ENCODE measurements at places on chromosomes 3 and 15.

GRCh38 chr3:110710603-110711002 is 361.0 kb upstream of the NECTIN3 start:
- DNase-seq = no peak

DNA sequence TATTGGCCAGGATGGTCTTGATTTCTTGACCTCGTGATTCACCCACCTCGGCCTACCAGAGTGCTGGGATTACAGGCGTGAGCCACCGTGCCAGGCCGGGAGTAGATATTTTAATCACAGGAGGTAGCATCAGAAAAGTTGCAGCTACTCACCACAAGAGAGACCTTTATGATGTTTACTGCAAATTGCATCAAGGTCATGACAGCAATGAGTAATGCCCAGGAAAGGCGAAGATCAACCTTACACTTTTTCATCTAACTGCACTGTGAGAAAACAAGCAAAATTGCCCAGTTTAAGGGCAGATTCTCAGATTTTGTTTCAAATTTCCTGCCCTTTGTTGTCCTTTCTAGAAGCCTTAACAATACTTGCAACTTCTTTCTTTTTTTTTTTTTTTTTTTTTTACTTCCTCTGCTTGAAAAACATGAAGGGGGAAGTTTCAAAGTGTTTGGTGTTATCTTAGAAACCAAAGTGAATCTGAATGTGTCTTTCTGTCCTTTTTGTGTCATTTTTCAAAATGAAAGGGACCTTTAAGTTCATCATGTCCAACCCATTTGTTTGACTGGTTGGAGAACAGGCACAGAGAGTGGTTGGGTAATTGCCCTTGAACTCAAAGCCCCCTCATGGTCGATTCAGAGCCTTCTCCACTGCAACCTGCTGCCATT is 25.0 kb downstream of the TGFBR2 start:
- no peak for DNase-seq

- peak; percentile 93 for DNase-seq
Observed at GRCh38 chr3:99579246-99579645, 59.1 kb upstream of the COL8A1 start.

- DNase-seq = no peak
Observed at GRCh38 chr3:170852324-170852723, 17.7 kb downstream of the RPL22L1 start.

DNA sequence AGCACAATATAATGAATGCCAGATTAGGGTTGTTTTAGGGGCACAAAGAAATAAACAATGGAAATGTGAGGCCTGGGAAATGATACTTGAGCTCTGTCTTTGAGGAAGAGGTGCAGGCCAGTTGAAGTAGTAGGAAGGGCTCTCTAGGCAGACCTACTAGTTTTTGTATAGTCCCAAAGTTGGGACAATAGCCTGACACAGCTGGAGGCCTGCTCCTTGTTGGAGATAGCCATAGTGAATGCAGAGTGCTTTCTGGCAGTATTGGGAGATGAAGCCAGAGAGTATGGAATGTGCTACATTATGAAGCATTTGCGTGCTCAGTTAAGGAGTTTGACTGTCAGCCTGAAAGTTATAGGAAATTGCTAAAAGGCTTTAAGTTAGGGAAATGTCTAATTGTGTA is 251.2 kb upstream of the ZPLD1 start:
- DNase-seq = no peak

GRCh38 chr15:100690032-100690794 is 87.8 kb downstream of the ASB7 start:
- no peak for DNase-seq

DNA sequence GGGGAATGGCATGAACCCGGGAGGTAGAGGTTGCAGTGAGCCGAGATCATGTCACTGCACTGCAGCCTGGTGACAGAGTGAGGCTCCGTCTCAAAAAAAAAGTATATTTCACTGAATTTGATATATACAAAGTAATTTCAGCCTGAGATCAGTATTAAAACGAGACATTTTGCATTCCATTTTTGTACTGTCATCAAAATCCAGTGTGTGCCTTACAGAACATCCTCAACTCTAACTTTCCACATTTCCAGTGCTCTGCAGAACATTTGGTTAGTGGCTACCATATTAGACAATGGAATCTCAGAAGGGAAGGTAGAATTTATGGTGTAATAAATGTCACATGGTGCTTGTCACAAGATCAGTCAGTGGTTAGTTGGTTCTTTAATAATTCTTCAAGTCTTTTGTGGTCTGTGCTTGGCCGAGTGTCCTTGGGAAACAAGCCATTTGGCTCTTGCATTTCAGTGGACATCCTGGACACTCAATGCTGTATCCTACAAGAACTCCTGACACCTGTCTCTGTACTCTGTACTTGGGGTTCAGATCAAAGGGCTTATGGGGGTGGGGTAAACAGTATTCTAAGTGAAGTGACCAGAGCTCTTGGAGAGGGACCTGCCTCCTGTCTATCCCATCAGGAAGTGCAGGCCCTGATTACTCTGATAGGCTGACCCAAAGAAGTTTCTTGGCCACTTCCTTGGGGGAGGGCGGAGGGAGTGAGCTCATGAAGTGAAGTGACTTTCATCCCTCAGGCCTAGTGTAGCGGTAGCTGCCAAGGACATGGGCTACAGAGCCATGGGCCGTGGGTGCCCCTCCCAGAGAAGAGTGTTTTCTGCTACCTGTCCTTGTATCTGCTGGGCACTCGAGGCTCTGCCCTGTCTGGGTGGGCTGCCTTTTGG is 3.7 kb downstream of the ACVR2B start:
- no peak for DNase-seq

DNA sequence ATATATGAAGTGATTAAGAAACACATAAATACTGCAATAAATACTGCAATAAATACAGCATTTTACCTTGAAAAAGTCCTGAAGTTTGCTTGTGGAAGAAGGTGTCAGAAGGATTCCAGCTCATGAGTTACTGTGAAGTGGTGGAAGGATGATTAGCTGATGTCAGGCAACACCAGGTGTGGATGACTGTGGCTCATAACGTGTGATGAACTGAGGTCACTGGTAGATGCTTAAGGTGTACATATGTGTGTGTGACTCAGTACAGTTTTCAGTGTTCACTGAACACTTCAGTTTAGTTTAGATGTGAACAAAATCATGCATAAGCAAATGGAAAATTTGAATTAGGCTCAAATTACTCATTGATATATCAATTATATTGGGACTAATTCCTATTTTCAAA is 1045.0 kb downstream of the NTRK3 start:
- DNase-seq = no peak

DNA sequence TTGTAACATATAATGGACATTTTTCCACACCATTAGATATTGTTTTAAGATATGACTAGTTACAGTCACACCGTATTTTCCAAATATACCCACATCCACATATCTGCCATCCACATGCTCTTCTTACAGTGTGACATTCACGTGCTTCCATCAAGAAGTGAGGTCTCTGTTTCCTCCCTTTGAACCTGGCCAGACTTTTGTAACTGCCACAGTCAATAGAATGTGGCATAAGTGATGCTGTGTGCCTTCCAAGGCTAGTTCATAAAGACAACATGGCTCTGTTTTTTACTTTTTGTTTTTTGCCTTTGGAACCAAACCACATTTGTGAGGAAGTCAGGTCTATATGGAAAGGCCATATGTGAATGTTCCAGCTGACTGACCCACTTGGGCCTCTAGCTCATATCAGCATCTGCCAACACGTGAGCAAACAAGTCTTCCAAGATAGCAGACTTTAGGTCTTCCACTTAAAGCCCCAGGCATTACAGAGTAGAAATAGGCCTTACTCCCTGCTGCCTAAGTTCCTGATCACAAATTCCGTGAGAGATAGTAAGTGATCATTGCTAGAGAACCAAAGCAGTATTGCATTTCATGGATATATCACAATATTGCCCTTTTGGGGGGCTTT is 27.1 kb downstream of the EIF1B start:
- no peak for DNase-seq

DNA sequence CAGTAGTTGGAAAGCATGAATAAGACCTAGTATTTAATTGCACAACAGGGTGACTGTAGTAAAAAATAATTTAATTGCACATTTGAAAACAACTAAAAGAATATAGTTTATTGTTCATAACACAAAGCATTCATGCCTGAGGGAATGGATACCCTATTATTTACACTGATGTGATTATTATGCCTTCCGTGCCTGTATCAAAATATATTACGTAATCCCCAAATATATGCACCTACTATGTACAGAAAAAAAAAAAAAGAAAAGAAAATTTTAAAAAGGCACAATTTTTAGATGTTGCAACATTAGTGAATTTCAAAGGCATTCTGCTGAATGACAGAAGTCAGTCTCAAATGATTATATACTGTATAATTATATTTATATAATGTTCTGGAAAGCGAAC is 647.2 kb upstream of the BCHE start:
- no peak for DNase-seq

- no peak for DNase-seq
Observed at GRCh38 chr15:39697509-39697908, 85.1 kb downstream of the FSIP1 start.

GRCh38 chr15:37100109-37100965 is at the start of gene MEIS2:
MEIS2 (minus strand) TSS chr15:37100549; CDS start chr15:37099466, 1,083 bp downstream.
- peak; percentile 73 for DNase-seq

DNA sequence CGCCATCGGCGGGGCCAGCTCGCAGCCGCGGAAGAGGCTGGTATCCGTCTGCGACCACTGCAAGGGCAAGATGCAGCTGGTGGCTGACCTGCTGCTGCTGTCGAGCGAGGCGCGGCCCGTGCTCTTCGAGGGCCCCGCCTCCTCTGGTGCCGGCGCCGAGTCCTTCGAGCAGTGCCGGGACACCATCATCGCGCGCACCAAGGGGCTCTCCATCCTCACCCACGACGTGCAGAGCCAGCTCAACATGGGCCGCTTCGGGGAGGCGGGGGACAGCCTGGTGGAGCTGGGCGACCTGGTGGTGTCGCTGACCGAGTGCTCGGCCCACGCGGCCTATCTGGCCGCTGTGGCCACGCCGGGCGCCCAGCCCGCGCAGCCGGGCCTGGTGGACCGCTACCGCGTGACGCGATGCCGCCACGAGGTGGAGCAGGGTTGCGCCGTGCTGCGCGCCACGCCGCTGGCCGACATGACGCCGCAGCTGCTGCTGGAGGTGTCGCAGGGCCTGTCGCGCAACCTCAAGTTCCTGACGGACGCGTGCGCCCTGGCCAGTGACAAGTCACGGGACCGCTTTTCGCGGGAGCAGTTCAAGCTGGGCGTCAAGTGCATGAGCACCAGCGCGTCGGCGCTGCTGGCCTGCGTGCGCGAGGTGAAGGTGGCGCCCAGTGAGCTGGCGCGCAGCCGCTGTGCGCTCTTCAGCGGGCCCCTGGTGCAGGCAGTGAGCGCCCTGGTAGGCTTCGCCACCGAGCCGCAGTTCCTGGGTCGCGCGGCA is 1.8 kb downstream of the TLNRD1 start:
- no peak for DNase-seq

DNA sequence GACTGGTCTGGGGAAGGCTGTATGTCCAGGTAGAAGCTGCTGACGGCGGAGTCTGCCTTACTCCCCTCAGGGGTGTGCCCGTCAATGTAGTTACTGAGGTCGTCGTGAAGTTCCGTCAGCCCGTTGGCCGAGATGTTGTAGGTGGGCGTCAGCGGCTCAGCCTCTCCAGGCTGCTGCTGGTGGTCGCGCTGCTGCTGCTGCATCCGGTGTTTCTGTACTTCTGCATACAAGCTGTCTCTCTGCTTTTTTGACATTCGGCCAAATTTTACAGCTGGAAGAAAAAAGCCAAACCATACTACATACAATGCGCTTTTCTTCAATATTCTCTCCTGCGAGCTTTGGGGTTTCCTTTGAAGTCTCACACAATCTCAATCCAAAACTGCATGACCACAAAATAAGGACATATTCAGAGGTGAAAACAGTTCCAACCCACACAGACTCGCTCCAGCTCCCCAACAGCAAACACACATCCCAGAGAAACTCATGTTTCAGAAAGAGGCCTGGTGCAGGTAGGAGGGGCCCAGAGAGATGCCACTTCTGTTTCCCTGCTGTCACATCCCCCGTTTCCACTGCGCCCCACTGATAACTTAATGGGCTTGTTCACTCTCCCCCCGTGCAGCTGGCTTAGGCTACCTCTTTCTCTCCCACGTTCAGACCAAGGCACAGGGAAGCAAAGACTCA is 32.5 kb upstream of the ICE2 start:
- DNase-seq = no peak

- DNase-seq = no peak
Observed at GRCh38 chr15:74525309-74525708, 15.7 kb upstream of the ARID3B start.

DNA sequence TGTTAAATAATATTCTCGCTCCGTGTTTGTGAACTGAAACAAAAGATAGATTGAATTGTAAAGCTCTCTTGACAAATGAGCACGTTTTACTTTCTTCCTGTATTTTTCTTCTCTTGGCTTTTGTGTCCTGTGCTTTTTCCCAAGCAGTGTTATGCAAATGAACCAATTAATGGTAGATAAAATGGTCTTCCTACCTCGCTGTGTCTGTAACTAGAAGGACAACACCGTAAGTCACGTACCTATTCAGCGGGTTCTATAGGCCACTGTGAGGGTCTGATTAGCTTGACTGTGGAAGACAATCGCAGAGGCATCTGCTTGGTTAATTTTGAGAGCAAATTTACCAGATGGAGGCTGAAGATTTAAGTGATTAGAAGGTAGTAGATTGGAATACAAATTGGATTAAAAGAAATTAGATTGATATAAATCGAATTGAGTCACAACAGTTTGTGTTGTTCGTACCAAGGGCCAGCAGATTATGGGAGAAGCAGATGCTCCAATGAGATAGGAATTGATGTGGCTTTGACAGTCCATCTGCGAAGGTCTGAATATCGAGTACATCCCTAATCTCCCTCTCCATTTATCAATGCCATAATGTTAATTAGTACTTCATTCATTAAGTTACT is 40.2 kb downstream of the ROBO2 start:
- DNase-seq = no peak

Measured in HS-27A (cell line).